ENCODE measurements at places on chromosomes 5 and 9. TPM values are rescaled to one million over a fixed set of nuclear protein-coding genes. Genes with fewer than 3 reads are reported as not detected.

DNA sequence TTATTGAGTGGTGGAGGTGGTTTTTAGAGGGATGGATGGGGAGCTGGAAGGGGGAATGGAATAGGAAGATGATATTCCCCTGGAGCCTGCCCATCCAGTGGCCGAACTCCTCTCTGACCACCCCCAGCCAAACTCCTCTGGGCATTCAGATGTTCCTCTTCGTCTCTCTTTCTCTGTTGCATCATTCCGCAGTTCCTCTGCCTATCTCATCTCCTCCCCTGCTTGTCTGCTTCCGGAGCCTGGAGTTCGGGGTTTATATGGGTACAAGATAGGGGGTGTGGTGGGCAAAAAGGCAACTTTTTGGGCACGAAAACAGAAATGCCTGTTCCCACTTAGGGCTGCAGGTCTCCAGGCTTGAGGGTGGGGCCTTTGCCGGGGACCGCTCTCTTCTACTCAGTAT, 12.2 kb upstream of the CDK5RAP2 start:
- DNase-seq: no peak

- peak; percentile 55 for DNase-seq
Measured at GRCh38 chr5:142063878-142064331, 44.7 kb upstream of the NDFIP1 start.

- no peak for DNase-seq
Measured at GRCh38 chr5:172744123-172745104, 26.6 kb downstream of the DUSP1 start.

DNA sequence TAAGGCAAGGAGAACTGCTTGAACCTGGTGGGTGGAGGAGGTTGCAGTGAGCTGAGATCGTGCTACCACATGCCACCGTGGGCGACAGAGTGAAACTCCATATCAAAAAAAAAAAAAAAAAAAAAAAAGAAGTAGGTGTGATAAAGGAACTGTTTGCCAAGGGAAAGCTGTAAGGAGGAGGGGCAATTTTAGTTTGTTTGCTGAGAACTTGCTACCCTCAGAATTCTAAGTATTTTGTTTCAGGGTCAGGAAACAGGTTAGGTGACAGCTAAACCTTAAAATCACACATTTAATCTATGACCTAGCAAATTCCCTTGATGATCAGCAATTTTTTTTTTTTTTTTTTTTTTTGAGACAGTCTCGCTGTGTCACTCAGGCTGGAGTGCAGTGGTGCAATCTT, 7.2 kb upstream of the ARRDC3 start:
- no peak for DNase-seq

GRCh38 chr9:78366827-78367226, 69.9 kb downstream of the PSAT1 start:
- DNase-seq: peak; percentile 74

DNA sequence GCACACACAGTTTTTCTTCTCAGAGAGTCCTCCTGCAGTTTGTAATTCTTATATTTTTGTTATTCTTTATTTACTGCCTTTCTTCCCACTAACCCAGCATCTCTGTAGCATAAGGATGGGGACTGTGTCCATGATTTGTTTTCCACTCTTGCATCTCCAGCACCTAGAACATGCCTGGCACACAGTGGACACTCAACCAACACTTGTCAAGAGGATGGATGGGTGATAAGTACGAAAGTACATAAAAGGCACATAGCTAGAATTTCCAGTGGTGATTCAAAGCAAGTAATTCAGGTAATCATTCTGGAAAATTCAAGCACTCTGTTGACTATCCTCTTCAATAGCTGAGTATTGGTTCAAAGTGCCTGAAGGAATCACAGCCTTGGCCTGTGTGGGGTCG, 60.2 kb upstream of the TRIO start:
- DNase-seq: no peak

GRCh38 chr5:54785729-54786591, 199.4 kb downstream of the ESM1 start:
- DNase-seq: peak; percentile 31

IER5L gene
- total RNA-seq: 53.3 TPM

AQP7 gene
- total RNA-seq: 0.12 TPM

RELL2 gene
- total RNA-seq: 6.9 TPM

Measured in A172 (cell line).